Esophagus mucosa (tissue), 1 donor: ENCODE measurements at places on chromosomes 5 and 9. TPM values are rescaled to one million over a fixed set of nuclear protein-coding genes. Genes with fewer than 3 reads are reported as not detected.

Gene ZNF883
- 1.0 TPM for total RNA-seq

Gene CDC20B
- not detected for total RNA-seq

Gene AGXT2
- total RNA-seq = not detected

Gene SLC34A1
- 0.60 TPM for total RNA-seq

Gene ZNF608
- total RNA-seq = 6.7 TPM

Gene C8G
- not detected for total RNA-seq

Gene RGMB
- total RNA-seq = 9.7 TPM
